ENCODE measurements at places on chromosomes 11 and 22.

GRCh38 chr11:78065203-78065602 lies 1.5 kb downstream of the THRSP start:
- DNase-seq, result no peak

- DNase-seq, result no peak
These were observed 3.3 kb downstream of the RTN4R start for GRCh38 chr22:20264614-20265452.

- DNase-seq, result no peak
These were observed 17.7 kb downstream of the DCHS1 start for GRCh38 chr11:6637871-6638270.

DNA sequence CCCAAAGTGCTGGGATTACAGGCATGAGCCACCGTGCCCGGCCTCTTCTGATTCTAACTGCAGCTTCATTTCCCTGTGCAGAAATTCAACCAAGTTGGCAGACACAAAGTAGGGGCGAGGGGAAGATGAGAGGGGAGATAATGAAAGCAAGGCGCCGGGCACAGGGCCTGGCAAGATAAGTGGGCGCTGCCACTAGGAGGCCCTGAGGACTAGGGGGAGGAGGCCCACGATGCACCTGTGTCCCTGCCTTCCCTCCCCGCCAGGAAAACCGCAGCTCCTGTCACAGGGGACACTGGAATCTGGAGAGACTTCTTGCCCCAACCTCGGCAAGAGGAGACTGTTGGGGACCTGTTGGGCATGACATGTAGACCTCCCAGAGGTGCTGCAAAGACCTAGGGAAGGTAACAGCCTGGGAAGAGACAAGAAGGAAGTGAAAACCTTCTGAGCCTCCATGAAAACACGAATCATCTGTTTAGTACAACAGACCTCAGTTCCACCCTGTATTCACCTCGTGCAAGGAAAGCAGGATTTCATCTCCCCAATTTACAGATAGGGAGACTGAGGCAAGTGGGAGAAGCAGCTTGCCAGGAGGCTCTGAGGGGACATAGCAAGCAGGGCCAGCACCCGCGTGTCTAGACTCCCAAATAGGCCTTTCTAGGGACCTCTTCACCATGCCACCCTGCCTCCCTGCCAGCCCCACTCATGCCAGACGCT lies 3.1 kb upstream of the LGALS1 start:
- DNase-seq, result no peak

Data from NCI-H2081 treated with DMSO at 0.1 percent for 48 hours (cell line).